ENCODE measurements at places on chromosomes 2 and 18.

DNA sequence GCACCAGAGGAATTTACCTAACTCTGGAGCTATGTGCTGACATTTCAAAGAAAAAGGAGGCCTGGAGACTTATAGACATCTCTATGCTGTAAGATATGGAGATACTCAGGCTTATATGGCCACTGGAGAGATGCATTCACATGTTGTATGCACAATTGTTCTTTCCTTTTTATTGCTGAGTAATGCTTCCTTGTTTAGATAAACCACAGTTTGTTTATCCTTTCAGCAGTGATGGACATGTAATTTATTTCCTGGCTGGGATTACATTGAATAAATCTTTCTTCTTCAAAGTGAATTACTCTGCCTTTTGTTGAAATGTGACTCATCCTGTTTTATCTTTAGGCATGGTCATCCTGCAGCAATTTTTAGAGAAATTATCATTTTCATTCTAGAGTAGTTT, 716.7 kb upstream of the GCFC2 start:
- DNase-seq = no peak

- no peak for DNase-seq
Observed at GRCh38 chr2:103010751-103011150, 248.9 kb downstream of the TMEM182 start.

- no peak for DNase-seq
Observed at GRCh38 chr2:170022692-170023091, 155.3 kb upstream of the MYO3B start.

DNA sequence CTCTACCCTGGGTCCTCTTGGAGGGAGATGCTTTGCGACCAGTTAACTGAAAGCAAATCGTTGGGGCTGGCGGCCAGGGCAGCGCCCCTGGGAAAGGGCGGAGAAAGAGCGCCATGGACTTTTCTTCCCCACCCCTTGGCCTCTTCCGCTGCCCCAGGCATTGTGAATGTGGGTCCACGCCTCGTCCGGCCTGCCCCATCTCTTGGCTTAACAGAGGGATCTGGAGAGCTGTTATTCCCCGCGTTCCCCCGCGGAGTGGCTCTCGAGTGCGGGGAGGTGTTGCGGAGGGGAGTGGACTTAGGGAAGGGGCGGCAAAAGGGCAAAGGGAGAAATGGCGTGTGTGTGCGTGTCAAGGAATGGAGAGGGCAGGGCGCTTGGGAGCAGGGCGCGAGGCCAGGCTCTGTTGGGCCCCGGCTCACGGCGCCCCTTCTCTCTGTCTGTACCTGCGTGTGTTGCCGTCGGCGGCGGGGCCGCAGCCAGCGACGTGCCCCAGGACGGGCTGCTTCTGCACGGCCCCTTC, 6.6 kb downstream of the EMX1 start:
- DNase-seq = no peak

DNA sequence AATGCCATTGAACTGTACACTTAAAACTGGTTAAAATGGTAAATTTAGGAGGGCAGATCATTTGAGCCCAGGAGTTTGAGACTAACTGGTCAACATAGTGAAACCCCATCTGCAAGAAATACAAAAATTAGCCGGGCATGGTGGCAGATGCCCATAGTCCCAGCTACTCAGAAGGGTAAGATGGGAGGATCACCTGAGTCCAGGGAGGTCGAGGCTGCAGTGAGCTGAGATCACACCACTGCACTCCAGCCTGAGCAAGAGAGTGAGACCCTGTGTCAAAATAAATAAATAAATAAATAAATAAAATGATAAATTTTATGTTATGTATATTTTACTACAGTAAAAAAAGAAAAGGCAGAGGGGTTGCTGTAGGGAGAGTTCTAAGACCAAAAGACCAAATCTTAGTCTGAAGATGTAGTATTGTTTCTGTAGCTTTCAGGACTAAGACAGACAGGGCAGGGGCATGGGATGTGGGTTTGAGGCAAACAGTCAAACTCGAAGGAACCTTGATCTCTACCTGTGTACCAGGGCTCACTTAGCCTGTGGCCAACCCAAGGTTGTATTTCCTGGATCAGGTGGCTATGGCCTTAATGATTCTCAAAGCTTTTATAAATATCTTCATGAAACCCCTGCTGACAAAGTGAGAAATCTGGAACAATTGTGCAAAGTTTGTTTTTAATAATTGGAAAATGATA, 316.7 kb downstream of the CYRIA start:
- no peak for DNase-seq

GRCh38 chr2:161166538-161167409, 6.5 kb downstream of the TANK start:
- no peak for DNase-seq

- no peak for DNase-seq
Observed at GRCh38 chr18:26497866-26498265, 50.5 kb downstream of the KCTD1 start.

DNA sequence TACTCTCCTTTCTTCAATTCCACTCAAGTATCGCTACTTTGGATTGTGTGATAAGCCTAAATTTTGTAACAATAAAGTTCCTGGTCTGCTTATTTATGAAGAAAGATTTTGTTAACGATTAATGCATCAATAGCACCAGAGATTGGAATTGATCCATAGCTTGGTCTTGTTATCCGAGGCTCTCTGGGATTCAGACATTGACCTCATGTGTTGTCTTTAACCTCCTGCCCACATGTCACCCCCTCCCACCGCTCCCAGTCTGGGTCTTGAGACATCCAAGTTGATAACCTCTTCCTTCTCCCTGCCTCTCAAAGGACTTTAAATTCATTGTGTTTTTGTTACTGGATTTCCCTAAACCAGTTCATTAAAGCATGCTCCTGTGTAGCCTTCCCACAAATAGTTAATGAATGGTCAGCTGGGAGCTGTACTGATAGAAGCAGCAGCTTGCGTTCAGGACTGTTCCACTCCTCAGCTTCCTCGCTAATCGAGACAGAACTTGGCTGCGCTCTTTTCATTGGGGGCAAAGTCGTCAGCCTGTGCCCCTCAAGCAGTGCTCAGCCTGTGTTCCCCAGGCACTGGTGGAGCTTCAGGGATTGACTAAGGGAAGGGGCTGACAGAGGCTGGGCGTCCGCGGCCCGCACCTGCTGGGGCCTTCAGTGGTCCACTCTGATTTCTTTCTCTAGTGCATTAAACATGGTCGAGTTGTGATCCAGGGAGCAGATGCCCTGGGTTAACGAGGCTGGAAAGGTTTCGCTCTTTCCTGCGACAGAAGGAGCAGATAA, 18.9 kb downstream of the ASB1 start:
- no peak for DNase-seq

- no peak for DNase-seq
Observed at GRCh38 chr18:26004832-26005231, 85.6 kb downstream of the SS18 start.

- no peak for DNase-seq
Observed at GRCh38 chr2:224155896-224156295, 116.8 kb upstream of the SERPINE2 start.

DNA sequence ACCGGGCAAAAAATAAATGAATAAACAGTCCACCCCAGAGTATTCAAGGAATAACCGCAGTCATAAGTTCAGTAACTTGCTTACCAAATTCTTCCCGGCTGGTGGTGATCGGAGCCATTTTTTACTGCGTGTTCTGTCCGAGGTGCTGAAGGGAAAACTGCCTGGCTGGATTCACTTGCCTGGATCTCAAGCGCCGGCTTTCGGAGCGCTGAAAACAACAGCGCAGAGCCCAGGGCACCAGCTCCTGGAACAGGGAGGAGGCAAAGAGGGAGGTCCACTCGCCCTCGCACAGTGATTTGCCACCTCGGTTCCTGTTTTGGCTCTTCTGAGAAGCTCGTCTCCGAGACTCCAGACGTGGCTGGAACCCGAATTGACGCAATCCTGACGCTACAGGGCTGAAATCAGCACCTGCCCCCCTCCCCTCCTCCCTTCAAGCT, at the start of gene SYT4:
Gene SYT4 (minus strand): TSS at position 327 of the 437 bp plus-strand sequence. CDS start 209 bp downstream, at position 118.
- DNase-seq = no peak

- no peak for DNase-seq
Observed at GRCh38 chr2:42385225-42385624, 24.2 kb upstream of the COX7A2L start.

DNA sequence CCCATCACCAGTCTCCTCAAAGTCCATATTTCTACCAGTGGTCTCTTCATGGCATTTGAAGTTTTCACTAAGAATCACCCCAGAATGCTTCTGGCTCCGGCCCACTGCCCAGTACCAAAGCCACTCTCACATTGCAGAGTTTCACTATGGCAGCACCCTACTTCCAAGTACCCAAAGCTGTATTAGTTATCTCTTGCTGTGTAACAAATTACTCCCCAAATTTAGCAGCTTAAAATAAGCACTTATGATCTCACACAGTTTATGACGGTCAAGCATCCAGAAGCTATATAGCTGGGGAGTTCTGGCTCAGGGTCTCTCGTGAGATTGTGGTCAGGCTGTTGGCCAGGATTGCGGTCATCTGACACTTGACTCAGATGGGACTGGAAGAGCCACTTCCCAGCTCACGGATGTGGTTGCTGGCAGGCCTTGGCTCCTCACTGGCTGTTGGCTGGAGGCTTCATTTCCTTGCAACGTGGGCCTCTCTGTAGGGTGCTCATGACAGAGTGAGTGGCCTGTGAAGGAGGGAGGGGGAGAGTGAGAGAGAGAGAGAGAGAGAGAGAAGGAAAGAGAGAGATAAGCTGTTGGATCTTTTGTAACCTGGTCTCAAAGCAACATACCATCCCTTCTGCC, 189.5 kb downstream of the CTIF start:
- DNase-seq = no peak

DNA sequence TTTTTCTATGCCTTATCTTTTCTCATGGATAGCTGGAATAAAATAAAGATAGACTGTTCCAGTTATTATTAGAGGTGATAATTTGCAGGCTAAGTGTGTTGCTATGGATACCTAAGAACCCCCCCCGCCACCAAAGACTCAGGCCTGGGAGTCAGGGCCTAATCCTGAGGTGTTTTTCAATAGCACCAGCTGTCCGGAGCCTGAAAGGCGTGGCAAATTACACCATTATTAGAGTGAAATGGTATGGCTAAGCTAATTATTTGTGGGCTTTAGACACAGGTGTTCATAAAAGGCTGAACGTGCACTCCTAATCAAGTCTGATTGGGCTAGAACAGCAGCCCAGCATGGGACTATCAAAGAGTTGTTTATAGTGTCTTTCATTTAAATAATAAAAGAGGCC, 293.2 kb upstream of the DCC start:
- no peak for DNase-seq

- no peak for DNase-seq
Observed at GRCh38 chr18:22428672-22429071, 11.0 kb upstream of the CTAGE1 start.

- peak; percentile 16 for DNase-seq
Observed at GRCh38 chr2:203328760-203329540, 756 bp downstream of the ABI2 start.

GRCh38 chr2:218276986-218277755, 6.9 kb downstream of the PNKD start:
- DNase-seq = no peak

GRCh38 chr2:201484805-201485204, 33.3 kb downstream of the STRADB start:
- no peak for DNase-seq

DNA sequence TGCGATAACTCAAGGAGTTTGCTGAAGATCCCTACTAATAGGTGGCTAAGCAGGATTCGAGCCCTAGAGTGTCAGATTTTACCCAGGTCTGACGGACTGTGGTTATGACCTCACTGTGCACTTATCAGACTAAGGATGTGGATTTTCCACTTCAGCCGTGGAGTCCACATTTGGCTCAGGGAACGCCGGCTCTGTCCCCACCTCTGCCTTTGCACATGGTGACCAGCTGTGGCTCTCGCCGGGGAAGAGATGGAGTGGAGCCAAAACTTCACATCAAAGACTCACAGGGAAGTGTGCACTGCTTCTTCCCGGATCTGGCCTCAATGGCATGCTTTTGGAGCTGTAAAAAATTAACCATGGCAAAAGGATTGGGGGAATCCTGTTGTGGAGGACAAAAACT, 249.3 kb upstream of the APCDD1 start:
- no peak for DNase-seq

- DNase-seq = no peak
Observed at GRCh38 chr2:154692927-154693326, 5.6 kb upstream of the KCNJ3 start.

DNA sequence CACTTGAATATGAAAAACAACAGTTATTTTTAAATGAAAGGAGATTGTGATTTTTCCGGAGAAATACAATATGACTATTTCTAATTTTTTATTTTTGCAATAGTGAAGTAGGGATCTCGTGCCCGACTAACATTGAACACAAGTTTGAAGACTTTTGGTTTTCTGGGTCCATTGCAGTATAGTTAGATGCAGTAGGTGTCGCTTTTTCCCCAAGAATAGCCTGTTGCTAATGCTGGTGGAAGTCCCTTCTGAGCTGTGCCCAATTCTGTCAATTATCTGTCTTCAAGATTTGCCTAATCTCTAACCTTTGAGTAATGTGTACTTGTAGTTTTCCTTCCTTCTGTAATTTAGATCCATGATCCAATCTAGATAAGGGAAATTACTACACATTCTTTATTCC, 36.5 kb downstream of the SEMA4F start:
- no peak for DNase-seq

- DNase-seq = no peak
Observed at GRCh38 chr2:219028996-219029828, 12.1 kb downstream of the CFAP65 start.

GRCh38 chr18:34031810-34032209, 192.9 kb downstream of the NOL4 start:
- DNase-seq = no peak

GRCh38 chr18:79385326-79385707, 10.4 kb upstream of the NFATC1 start:
- no peak for DNase-seq

GRCh38 chr2:184534986-184535385, 63.3 kb upstream of the ZNF804A start:
- DNase-seq = no peak

GRCh38 chr2:232335859-232336215, 42.7 kb upstream of the ALPP start:
- DNase-seq = no peak

- no peak for DNase-seq
Observed at GRCh38 chr2:9101763-9102425, 98.4 kb upstream of the MBOAT2 start.

DNA sequence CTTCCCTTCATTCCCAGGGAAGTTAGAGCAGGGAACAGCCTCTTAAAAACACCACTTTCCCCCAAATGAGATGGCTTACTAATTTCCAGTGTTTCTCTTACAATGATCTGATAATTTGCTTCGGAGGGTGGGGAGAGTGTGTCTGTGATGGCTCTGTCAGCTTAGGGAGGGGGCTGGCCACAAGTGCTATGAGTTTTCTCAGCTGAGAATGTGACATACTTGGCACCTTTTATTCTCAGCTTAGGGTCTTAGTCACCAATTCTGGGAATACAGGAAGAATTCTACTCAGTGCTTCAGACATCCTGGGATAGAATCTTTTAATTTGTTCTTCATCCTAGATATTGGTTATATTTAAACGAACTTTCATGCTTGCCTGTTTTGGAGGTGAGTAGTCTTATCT, 64.4 kb downstream of the AOX1 start:
- no peak for DNase-seq

DNA sequence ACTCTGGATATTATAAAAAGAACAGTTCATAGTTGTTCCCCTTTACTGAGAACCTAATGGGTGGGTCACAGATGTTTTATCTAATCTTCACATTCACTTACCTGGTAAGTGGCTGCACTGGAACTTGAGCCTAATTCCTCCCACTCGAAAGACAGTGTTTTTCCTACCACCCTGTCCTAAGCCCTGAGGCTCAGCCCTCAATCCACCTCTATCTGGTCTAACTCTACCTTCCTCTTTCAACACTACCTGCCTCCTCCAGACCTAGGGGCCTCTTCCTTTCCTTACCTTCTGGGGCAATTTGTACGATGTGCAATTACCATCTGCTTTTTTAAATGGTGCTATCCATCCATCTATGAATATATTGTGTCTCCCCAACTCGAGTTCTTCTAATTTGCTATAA, 9.7 kb upstream of the KIF3C start:
- DNase-seq = no peak

All from T-helper 17 cell (primary cell).